Vagina (tissue), 2 donors: ENCODE measurements at places on chromosomes 3 and 15. TPM values are rescaled to one million over a fixed set of nuclear protein-coding genes. Genes with fewer than 3 reads are reported as not detected.

DNA sequence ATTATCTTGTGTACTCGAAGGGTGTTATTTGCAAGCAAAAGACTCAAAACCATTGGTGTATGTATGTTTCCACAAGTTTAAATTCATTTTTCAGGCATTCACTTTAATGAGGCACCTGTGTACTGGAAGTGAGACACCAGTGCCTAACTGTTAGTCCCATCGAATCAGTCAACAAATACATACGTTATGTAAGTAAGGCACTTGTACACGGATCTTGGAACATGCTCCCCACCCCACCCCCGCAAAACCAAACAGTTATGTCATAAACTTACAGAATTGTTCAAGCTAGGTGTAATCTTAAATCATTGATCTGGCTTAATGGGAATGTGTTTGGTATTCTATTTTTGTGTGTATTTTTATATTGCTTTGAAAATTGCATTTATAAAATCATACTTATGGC, 17.1 kb downstream of the LRRC28 start:
- DNase-seq: no peak

DNA sequence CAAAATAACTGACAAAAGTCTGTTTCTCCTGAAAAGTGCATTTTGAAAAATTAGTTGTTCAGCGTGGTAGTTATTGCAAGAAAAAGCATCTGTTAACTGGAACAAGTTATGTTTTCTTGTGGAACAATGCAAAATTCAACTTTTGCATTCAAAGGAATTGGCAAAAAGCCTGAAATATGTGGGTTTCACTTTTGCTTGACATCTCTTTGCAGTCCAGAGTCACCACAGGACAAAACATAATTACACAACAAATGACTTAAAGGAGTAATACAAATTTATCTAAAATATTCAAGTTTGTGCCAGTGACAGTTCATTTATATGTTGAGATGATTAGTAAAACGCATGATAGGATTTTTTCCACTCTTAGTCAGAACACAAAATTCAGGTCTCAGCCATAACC, 96.3 kb upstream of the P2RY1 start:
- DNase-seq: no peak

DNA sequence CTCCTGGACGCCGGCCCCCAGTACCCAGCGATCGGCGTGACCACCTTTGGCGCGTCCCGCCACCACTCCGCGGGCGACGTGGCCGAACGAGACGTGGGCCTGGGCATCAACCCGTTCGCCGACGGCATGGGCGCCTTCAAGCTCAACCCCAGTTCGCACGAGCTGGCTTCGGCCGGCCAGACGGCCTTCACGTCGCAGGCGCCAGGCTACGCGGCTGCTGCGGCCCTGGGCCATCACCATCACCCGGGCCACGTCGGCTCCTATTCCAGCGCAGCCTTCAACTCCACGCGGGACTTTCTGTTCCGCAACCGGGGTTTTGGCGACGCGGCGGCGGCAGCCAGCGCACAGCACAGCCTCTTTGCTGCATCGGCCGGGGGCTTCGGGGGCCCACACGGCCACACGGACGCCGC, 956 bp downstream of the ZIC1 start:
- DNase-seq: peak; percentile 52

- DNase-seq: no peak
Observed at GRCh38 chr3:165156757-165157420, 39.3 kb downstream of the SLITRK3 start.

The FOXB1 gene
- not detected for total RNA-seq

- no peak for DNase-seq
Observed at GRCh38 chr15:101497484-101498034, 8.1 kb upstream of the PCSK6 start.

DNA sequence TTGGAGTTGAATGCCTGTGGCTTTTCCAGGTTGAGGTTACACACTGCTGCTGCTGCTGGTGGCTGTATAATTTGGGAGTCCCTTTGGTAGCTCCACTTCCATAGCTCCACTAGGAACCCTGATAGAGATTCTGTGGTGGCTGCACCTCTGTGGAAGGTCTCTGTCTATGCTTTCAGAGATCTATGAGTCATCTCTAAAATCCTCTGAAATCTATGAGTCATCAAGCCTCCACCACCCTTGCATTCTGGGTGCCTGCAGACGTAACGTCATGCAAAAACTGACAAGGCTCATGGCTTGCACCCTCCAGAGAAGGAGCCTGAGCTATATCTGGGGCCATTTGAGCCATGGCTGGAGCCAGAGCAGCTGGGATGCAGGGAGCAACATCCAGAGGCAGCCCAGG, 1037.0 kb upstream of the CFAP20DC start:
- DNase-seq: no peak

The CCDC13 gene
- total RNA-seq: 1.2 TPM

The RBP2 gene
- total RNA-seq: not detected

The WNT5A gene
- total RNA-seq: 52.3 TPM

The SUCNR1 gene
- total RNA-seq: 0.49 TPM

The KLHDC8B gene
- 43.7 TPM for total RNA-seq

The BOC gene
- 93.1 TPM for total RNA-seq

The CRYBG3 gene
- total RNA-seq: 22.6 TPM

DNA sequence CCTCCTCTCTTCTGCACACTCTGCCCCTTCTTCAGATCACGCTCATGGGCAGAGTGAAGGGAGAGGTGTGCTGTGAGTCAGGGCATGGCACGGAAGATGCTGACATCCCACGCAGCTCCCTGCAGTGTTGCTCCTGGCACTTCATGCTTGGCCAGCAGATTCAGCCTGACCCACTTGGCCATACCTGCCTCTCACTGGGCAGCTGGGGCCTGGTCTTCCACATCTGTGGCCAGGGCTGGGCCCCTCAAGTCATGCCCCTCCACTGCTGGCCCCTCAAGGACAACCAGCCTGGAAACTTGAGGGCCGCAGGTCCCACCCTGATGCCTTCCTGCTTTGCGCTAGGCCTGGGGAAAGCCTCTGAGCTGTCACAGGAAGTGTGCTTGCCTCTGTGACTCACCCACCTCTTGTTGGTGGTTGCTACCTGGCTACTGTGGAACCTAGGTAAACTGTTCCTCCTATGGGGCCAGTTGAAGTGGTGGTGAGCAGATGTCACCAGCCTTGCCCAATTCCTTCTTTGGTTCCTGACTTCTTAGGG, 48.7 kb downstream of the BSN start:
- no peak for DNase-seq

The GOLGA6L9 gene
- total RNA-seq: 9.3 TPM

GRCh38 chr3:54004335-54004734, 112.7 kb upstream of the SELENOK start:
- no peak for DNase-seq

GRCh38 chr3:148265841-148266240, 431.9 kb upstream of the AGTR1 start:
- DNase-seq: no peak

DNA sequence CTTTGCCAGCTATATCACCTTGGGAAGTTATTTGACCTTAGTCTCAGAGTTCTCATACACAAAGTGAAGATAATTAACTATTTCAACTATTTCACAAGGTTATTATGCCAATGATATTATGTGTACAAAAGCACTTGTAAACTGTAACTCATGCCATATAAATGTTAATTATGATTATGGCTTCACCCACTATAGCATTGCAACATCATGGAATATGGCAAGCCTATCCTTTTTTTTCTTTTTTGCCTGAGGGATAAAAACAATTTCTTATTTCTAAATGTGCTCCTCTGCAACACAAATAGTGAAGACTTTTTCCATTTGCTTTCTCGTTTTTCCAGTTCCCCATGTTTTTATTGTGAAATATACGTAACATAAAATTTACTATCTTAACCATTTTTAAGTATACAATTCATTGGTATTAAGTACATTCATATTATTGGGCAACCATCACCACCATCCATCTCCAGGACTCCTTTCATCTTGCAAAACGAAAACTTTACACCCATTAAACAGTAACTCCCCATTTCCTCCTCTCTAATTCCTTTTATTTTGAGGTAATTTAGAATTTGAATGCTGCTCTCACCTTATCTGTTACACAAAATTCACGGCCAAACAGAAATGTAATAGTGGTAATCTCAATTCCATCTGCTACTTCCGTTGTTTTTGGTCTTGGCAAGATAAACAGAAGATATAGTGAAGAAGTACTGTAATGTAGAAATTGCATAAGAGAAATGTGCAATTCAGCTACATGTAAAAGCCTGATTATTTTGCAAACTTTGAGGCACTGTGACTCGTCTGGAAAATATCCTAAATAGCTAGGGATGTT, 46.3 kb downstream of the NANOGP8 start:
- no peak for DNase-seq

The CASR gene
- not detected for total RNA-seq

GRCh38 chr15:100734586-100734985, 132.2 kb downstream of the ASB7 start:
- no peak for DNase-seq

The LPP gene
- 248 TPM for total RNA-seq

DNA sequence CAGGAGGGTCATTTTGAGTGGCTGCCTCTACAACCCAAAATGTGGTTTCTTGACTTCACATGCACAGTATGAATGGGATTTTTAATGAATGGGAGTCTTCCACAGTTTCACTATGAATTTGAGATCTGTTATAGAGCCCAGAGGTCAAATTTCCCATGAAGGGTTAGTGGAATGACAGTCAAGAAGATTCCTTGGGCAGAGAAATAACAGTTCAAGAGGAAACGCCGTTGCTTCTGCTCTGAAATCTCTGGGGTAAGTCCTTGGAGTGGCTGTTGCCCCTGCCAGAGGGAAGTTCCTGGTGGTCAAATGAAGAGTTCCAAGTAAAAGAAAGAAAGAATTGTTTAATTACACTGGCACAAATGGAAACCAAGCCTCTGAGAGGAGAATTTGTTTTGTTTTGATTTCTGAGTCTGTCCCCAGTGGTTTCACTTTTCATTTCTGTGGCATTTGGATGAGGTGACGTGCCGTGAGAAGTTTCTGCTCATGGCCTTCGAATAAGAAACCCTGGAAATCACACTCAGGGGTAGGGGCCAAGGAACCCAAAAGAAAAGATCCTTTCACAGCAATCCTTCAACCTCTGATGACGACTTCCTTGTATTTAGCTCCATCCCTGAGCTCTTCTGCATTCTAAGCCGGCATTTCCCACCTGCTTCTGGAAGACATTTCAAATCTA, 77.5 kb upstream of the IL12A start:
- DNase-seq: no peak

GRCh38 chr3:134477938-134478337, 7.8 kb downstream of the ANAPC13 start:
- no peak for DNase-seq

The RGMA gene
- 21.6 TPM for total RNA-seq

- no peak for DNase-seq
Observed at GRCh38 chr15:90836296-90836871, 32.0 kb upstream of the FURIN start.

- DNase-seq: no peak
Observed at GRCh38 chr3:11556851-11557644, 86.7 kb downstream of the VGLL4 start.

The SYNPR gene
- not detected for total RNA-seq

The FRMD5 gene
- total RNA-seq: 0.49 TPM

The ZMAT3 gene
- total RNA-seq: 9.6 TPM

GRCh38 chr3:13348661-13349396, 71.3 kb downstream of the NUP210 start:
- DNase-seq: no peak

GRCh38 chr15:76150971-76151598, 91.3 kb downstream of the TMEM266 start:
- no peak for DNase-seq

GRCh38 chr3:79314544-79314943, 453.3 kb downstream of the ROBO1 start:
- no peak for DNase-seq

DNA sequence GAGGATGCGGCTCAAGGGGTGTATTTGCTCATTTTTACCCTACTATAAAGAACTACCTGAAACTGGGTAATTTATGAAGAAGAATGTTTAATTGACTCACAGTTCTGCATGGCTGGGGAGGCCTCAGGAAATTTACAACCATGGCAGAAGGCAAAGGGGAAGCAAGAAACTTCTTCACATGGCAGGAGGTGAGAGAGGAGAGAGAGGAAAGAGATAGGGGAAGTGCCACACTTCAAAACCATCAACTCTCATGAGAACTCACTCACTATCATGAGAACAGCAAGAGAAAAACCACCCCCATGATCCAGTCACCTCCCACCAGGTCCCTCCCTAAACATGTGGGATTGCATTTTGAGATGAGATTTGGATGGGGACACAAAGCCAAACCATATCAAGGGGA, 192.7 kb downstream of the DIPK2A start:
- no peak for DNase-seq

- DNase-seq: no peak
Observed at GRCh38 chr3:142972092-142972753, 8.7 kb upstream of the PAQR9 start.

The LTF gene
- not detected for total RNA-seq

The ATG3 gene
- 56.5 TPM for total RNA-seq

The SCAANT1 gene
- not detected for total RNA-seq

- no peak for DNase-seq
Observed at GRCh38 chr15:37094333-37094914, 5.9 kb downstream of the MEIS2 start.

- DNase-seq: no peak
Observed at GRCh38 chr3:11803977-11804892, 42.5 kb downstream of the TAMM41 start.

The TMEM40 gene
- total RNA-seq: 31.7 TPM

The SEMA5B gene
- 0.25 TPM for total RNA-seq

DNA sequence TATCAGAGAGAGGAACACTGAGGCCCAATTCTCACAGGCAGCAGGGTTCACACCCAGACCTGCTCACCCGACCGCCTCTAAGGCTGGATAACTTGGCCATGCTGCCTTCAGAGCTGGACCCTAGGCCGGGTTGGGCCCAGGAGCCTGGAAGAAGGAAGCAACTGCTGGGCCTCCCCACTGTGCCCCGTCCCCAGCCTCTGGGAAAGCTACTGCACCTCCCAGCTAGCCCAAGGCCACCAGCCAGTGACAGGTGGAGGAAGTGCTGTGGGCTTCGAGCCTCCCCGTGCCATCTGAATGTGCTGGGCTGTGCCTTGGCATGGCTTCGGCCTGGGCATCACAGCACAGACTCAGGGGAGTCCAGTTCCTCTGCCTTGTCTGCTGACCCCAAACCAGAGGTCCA, 62.5 kb upstream of the RPL32 start:
- no peak for DNase-seq
